ENCODE measurements at places on chromosomes 11 and 22. TPM values are rescaled to one million over a fixed set of nuclear protein-coding genes. Genes with fewer than 3 reads are reported as not detected.

The TUB gene
- 4.5 TPM for total RNA-seq

The OR52A5 gene
- total RNA-seq = not detected

The TAF10 gene
- 104 TPM for total RNA-seq

The FJX1 gene
- total RNA-seq = 34.1 TPM

The FAT3 gene
- 0.59 TPM for total RNA-seq

The RFPL2 gene
- total RNA-seq = not detected

The KCNJ11 gene
- under 0.01 TPM for total RNA-seq

The RHBDD3 gene
- 19.8 TPM for total RNA-seq

The TFIP11 gene
- 19.0 TPM for total RNA-seq

The REXO2 gene
- 162 TPM for total RNA-seq

The SEC14L2 gene
- total RNA-seq = 21.4 TPM

The KCNJ4 gene
- not detected for total RNA-seq

The FDXACB1 gene
- total RNA-seq = 3.4 TPM
